ENCODE measurements at places on chromosomes 6 and 20. TPM values are rescaled to one million over a fixed set of nuclear protein-coding genes. Genes with fewer than 3 reads are reported as not detected.

ADGRF5 gene
- total RNA-seq: 33.2 TPM

SLC29A1 gene
- 62.6 TPM for total RNA-seq

- DNase-seq: no peak
- no peak overlapping the region for H3K4me3 ChIP-seq
- no peaks in the 10 kb centered on the region for H3K27me3 ChIP-seq
Observed at GRCh38 chr6:154230910-154231595, 125.5 kb downstream of the IPCEF1 start.

DNA sequence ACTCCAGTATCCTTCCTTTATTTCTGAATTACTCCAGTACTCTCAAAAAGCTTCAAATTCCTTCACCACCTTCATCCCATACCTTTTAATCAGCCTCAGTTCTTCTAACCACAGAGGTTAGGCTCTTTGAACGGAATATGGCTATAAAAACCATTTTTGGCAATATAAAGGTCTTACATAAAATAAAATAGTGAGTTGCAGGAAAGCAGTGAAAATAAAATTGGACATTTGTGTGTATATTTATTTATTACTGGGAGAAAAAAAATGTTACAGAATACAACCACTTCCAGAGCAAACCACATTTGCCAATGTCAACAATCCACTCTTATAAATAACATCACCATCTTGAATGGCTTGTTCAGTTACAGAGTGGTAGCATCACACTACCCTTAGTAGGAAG, 7.7 kb downstream of the HDDC2 start:
- H3K4me1 ChIP-seq: peaks cover 8% of the 10 kb centered on the region
- no peak overlapping the region for H3K4me3 ChIP-seq
- no peak overlapping the region for H3K27ac ChIP-seq
- peaks cover 13% of the 10 kb centered on the region for H3K36me3 ChIP-seq
- DNase-seq: no peak

DNA sequence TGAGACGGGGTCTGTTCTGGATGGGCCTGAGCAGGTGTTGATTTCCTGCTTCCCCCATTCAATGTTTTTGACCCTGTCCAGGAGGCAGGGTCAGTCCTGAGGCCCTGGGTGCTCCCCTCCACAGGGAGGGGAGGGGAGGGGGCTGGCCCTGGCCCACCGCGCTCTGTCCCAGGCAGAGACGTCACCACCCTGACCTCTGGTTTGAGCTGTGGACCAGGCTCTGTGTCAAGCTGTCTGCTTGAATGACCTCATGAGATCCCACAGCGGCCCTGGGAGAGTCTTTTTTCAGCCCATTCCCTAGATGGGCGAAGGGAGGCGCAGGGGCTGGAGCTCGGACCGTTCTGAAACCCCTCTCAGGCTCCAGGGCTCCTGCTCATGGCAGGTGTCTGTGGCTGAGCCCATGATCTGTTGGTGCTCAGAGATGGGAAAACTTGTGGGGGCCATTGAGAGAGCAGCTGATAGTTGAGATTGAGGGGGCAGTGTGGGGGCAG, 8.9 kb upstream of the LKAAEAR1 start:
- no peak for DNase-seq
- no peak overlapping the region for H3K27ac ChIP-seq
- no peaks in the 10 kb centered on the region for H3K36me3 ChIP-seq

- no peak for DNase-seq
- no peak overlapping the region for H3K4me3 ChIP-seq
- no peaks in the 10 kb centered on the region for H3K27me3 ChIP-seq
- H3K4me1 ChIP-seq: no peaks in the 10 kb centered on the region
- no peak overlapping the region for H3K27ac ChIP-seq
Observed at GRCh38 chr20:52340036-52340634, 148.6 kb upstream of the ZFP64 start.

GRCh38 chr6:122717350-122717749, 62.2 kb upstream of the FABP7 start:
- H3K27me3 ChIP-seq: no peaks in the 10 kb centered on the region
- DNase-seq: no peak
- no peaks in the 10 kb centered on the region for H3K4me1 ChIP-seq
- no peak overlapping the region for H3K27ac ChIP-seq
- no peaks in the 10 kb centered on the region for H3K36me3 ChIP-seq

Data from thyroid gland (tissue), 4 donors.